ENCODE measurements at places on chromosomes 16 and 17.

DNA sequence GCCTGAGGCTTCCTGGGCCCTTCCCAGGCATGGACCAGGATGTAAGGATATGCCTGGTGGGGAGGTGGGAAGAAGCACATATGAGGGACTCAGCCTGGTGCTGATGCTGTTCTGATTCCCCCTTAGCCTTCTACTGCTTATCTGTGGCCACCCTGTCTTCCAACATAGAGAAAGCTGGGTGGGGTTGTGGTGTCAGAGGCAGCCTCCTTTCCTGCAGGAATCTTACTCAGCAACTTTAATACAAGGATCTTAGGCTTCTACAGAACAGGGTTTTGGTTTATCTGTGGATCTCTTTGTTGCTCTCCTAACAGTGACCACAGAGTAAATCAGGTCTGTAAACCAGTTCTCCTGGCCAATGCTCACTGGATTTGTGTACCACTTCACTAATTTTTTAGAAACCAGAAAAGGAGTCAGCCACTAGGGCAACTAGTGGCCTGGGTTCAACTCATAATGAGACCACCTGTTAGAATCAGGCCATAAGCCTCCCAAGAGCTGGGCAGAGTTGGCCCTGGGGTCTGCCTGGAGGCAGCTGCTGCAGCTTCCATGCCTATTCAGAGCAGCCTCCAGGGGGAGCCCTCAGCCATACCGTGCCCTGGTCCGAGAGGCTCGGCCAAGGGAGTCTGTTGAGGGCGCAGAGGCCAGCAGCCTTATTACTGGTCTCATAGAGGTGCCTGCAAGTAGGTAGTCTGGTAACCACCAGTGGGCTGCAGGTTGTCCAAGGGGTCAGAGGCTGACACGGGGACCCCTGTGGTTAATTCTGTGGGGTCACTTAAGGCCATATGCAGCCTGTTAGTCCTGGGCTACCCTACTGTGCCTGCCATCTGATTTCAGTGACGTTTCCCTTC, 7.1 kb downstream of the HAS3 start:
- DNase-seq = peak; percentile 71

DNA sequence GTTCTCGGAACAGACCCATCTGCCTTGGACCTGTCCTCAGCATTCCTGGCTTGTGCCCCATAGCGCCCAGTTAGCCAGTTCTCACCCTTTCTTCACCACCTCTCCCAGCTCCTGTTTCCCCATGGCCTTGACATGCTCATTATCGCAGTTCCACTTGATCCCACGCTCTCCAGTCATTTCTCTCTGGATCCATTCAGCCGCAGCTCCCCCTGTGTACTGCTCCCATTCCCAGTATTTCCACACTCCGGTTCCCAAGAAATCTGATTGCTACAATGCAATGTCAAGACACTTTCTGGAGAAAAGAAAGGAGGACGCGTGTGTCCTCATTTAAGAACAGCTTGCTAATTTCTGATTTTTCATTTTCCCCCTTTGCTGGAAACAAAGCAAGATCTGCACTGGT, 55.4 kb downstream of the TMEM186 start:
- no peak for DNase-seq

- no peak for DNase-seq
Observed at GRCh38 chr16:62712566-62712965, 676.3 kb upstream of the CDH8 start.

GRCh38 chr16:10930755-10931093, 11.5 kb downstream of the DEXI start:
- DNase-seq = no peak

DNA sequence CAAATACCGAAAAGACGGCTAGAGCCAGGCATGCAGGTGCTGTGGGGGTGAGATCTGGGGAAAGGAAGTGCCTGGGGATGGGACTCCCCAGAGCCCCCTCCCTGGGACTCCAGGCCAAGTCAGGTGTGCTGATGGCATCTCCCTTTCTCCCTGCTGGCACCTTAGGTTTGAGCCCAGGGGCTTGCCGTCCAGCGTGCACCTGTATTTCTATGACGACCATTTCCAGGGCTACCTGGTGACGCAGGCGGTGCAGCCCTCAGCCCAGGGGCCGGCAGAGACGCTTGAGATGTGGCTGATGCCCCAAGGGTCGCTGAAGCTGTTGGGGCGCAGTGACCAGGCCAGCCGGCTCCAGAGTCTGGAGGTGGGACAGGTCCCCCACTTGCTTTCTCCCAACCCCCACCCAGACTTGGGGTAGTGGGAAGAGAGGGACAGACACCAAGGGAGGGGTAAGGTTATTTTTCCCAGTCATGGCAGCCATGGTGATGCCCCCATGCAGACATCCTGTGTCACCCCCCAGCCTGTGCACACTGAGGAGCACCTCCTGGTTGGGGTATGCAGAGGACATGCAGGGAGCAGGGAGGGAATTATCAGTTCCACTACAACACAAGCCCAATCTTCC, 11.1 kb downstream of the XYLT2 start:
- no peak for DNase-seq

- peak; percentile 74 for DNase-seq
Observed at GRCh38 chr17:81400154-81400977, 5.1 kb downstream of the BAHCC1 start.

GRCh38 chr16:78775161-78775561, 675.7 kb downstream of the WWOX start:
- no peak for DNase-seq

DNA sequence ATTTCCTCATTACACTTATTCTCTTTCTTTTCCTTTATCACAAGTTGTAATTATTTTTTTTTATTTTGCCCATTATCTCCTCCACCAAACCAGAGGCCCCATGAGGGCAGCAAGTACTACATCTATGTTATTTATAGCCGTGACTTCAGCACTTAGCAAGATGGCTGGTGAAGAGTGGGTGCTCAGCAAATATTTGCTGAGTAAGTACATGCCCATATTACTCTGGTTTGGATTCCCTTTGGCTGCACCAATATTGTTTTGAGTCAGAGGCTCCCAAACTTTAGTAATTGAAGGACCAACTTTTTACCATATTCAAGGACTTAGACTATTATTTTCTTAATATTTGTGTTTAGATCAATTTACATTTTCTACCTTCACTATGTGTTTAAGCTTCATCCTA, 83.2 kb downstream of the HS3ST2 start:
- no peak for DNase-seq

DNA sequence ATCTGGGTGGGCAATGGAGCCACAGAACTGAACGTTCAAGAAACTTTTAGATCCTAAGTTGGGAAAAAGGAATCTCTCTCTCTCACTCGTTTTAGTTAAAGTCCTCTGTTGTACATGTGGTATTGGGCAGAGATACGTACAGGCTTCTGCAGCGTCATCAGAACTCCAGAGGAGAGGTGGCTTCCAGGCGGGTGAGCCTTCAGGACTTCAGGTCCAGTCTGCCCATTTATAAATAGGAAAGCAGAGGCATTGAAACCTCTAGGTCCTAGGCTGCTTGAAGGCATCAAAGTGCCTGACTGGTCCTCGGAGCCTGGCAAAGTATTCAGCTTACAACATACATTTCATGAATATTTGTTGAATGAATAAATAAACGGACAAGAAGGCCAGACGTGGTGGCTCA, 8.1 kb upstream of the TNFRSF13B start:
- DNase-seq = no peak

DNA sequence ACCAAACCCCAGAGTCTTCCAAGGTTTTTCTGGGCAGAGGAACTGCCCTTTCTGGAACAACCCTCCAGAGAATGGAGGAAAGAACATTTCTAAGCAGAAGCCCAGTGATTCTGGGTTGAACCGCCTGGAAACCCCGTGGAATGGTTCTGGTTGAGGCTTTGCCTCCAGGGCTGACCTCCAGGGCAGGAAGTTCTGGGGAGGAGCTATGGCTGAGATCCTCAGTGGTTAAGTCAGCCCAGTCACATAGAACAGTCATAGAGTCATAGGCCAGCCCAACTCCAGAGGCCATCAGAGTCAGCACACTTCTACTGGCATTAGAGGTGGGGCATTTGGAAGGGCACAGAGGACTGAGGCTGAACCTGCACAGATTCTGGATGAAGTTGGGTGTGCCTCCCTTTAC, 65.9 kb downstream of the SPACA3 start:
- no peak for DNase-seq

DNA sequence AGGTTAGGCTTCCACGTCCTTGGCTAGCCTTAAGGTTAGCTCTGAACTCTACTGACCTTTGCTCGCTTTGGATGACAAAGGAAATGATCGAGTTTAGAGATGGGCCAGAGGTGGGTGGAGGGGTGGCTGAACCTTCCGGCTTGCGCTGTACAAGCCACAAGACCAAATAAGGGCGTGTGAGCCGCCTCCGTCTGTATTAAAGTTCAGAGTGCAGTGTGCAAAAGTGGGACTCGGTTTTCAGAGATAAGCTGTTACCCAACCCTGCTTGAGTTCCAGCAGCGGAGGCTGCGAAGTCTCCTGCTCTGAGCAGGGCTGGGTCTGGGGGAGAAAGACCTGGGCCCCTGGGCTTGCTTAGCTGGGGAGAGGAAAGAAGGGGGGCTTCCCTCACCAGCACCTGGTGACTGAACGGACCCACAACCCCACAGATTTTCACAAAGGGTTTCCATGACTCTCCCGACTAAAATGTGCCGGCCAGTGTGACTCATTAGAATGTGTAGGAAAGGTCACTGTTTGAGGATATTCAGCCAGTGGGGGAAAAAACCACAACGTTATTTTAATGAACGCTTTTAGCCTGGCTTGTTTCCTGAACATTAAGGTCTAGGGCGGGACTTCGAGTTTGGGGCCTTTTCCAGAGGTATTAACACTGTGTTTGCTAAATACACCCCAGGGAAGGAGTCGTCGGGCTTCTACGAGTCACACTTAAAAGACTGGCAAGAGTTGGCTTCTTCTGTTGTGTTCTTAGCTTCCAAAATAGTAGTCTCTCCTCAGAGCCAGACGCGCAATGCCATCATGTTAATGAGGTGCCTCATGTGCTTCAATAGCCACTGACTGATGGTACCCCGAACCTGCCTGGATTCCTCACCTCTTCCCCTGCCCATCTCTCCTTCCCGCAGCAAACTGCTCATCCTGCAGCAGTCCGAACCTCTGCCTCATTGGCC, 67.0 kb downstream of the CENPV start:
- peak; percentile 96 for DNase-seq

- DNase-seq = no peak
Observed at GRCh38 chr17:56499799-56500388, 93.6 kb upstream of the NOG start.

- DNase-seq = no peak
Observed at GRCh38 chr16:87152221-87152755, 164.9 kb downstream of the C16orf95 start.

- no peak for DNase-seq
Observed at GRCh38 chr17:48850792-48851323, 20.0 kb downstream of the CALCOCO2 start.

Measured in Peyer's patch (tissue), 4 donors.